ENCODE measurements at places on chromosomes 13 and 19. TPM values are rescaled to one million over a fixed set of nuclear protein-coding genes. Genes with fewer than 3 reads are reported as not detected.

Gene RXFP2
- not detected for polyA plus RNA-seq

Gene SPTBN4
- 2.0 TPM for polyA plus RNA-seq

Gene LRRC63
- polyA plus RNA-seq = not detected

Gene PIN1
- polyA plus RNA-seq = 90.2 TPM

Gene GRIK5
- 0.68 TPM for polyA plus RNA-seq

Gene GET3
- 62.1 TPM for polyA plus RNA-seq

Gene BEST2
- polyA plus RNA-seq = 0.10 TPM

Gene ELF1
- polyA plus RNA-seq = 38.0 TPM

Gene TNFSF13B
- 6.9 TPM for polyA plus RNA-seq

Gene GPR18
- 0.54 TPM for polyA plus RNA-seq

Gene KLK15
- 0.24 TPM for polyA plus RNA-seq

Gene TMEM255B
- 9.3 TPM for polyA plus RNA-seq

Gene SIAH3
- 0.01 TPM for polyA plus RNA-seq

DNA sequence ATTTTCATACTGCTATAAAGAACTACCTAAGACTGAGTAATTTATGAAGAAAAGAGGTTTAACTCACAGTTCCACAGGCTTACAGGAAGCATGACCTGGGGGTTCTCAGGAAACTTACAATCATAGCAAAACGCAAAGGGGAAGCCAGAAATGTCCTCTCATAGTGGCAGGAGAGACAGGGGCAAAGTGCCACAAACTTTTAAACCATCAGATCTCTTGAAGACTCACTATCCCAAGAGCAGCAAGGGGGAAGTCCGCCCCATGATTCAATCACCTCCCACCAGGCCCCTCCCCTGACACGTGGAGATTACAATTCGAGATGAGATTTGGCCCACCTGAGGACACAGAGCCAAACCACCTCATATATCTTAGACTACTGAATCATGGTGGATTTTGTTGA is 198.7 kb downstream of the KCTD12 start:
- DNase-seq = no peak

- DNase-seq = no peak
Measured at GRCh38 chr19:38728752-38729541, 15.3 kb downstream of the CAPN12 start.

DNA sequence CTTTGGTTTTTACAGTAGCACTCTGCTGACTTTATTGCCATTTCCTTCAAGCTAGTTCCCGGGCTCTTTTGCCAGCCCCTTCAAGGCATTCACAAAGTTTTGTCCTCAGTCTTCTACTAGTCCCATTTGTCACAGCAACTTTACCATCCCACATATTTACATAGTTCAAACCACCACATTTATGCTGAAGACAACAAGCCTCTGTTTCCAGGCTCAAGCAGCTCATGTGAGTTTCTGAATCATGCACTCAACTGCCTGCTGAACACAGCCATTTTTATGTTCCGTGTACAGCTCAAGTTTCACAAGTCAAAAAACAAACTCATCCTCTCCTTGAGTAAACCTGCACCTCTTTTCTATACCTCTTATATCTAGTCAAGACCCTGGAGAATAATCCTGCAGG is 977.0 kb upstream of the SLC10A2 start:
- no peak for DNase-seq

- DNase-seq = no peak
Measured at GRCh38 chr19:29922972-29923371, 19.1 kb upstream of the URI1 start.

- no peak for DNase-seq
Measured at GRCh38 chr13:39284801-39285388, 246.6 kb downstream of the NHLRC3 start.

DNA sequence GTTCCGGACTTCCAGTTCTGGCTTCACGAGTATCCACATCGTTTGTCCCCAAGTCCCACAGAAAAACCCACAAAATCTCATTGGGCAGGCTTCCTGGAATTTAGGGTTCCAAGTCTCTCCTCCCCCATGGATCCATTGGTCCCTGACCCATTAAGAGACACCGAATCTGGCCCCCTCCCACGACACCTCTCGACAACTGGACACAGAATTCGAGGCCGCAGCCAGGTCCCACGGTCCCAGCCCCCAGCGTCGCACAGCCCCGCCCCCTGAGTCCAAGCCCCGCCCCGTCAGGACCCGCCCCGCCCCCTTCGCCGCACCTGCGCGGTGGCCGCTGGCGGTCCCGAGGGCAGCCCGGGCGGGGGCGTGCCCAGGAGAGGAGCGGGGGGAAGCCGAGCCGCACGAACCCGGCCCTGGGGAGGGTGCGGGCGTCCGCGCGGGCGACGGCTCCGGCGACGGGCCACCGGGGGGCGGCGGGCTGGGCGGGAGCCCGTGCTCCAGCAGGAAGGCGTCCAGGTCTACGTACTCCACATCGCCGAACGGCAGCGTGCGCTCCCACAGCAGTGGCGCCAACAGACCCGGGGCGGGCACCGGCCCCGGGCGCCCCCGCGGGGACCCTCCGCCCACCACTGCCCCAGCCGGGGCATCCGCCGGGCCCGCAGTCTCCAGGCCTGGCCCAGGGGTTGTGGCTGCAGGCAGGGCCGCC is 1.8 kb downstream of the DBP start:
- DNase-seq = peak; percentile 83

GRCh38 chr13:108760129-108760528 is 130.7 kb downstream of the MYO16 start:
- DNase-seq = no peak

DNA sequence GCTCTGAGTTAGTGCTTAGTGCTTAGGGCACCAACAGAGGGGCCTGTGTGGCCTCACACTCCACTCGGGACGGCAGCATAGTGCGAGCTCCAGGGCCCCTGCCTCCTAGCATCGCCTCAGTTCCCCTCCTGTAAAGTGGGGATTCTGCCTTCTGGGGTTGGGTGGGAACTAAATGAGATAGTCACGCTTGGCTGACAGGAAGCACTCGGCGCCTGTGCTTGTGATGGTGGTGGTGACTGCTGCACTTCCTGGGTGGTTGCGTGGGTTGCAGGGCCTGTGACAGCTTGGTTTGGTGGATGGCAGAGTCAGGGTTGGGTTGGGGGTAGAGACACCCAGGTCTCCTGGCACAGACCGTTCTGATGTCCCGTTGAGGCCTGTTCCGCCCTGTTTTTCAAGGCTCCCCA is 7.7 kb downstream of the PLEKHF1 start:
- no peak for DNase-seq

GRCh38 chr13:46631179-46631542 is 78.2 kb downstream of the LRCH1 start:
- DNase-seq = no peak

GRCh38 chr19:17184371-17184841 is 30.8 kb upstream of the USE1 start:
- DNase-seq = peak; percentile 57

DNA sequence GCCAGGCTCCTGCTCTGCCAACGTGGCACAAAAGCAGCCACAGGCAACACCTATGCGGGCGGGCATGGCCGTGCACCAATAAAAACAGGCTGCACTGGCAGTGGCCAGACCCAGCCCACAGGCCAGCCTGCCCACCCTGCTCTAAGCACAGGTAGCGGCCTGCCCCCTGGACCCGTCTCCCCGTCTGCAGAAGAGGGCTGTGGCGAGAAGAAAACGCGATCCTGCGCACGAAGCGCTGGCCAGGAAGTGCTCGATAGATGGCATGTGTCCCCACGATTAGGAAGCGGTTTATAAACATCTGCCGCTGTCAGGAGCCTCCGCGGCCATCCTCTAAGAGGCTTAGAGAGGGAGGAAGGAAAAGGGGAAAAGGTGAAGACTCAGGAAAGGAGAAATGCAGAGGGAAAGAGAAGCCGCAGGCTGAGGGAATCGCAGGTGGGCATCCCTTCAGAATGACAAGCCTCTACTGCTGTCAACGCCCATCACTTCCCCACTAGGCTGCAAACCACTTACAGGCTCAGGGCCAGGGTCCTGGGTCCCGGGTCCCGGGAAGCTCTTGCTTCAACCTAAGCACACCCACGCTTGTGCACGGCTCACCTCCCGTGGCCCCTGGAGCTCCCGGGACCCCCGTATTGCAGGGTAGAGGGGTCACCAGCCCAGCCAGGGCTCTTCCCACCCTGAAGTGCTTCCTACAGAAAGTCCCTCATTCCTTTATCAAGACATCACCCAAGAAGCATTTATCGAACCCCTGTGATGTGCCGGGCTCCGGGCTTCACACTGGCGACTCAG is 10.5 kb downstream of the MLLT1 start:
- DNase-seq = no peak

- no peak for DNase-seq
Measured at GRCh38 chr13:77728265-77729125, 31.0 kb downstream of the SLAIN1 start.

- DNase-seq = peak; percentile 20
Measured at GRCh38 chr13:73520566-73521289, 461.9 kb downstream of the KLF5 start.

- DNase-seq = peak; percentile 53
Measured at GRCh38 chr19:34096020-34096915, 76.0 kb upstream of the LSM14A start.

- DNase-seq = no peak
Measured at GRCh38 chr19:5206751-5207075, 133.9 kb downstream of the PTPRS start.

DNA sequence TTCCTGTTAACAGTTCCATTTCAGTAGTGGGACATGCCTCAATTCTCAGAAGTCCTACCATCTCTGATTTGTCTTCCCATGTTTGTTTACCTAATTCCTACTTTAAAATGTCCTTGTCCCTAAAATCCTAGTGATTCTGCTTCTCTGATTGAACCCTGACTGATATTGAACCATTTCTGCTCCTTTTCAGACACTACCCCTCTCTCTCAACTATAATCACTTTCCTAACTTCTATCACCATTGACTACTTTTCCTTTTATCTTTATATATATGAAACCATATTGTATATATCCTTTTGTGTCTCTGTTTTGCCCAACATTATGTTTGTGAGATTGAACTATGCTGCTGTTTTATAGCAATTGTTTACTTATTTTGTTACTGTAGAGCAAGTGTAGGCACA is 15.6 kb upstream of the ZNF227 start:
- no peak for DNase-seq

GRCh38 chr19:4597278-4597974 is 37.9 kb upstream of the SEMA6B start:
- no peak for DNase-seq

GRCh38 chr19:4913996-4914735 is 4.9 kb downstream of the UHRF1 start:
- DNase-seq = peak; percentile 13

DNA sequence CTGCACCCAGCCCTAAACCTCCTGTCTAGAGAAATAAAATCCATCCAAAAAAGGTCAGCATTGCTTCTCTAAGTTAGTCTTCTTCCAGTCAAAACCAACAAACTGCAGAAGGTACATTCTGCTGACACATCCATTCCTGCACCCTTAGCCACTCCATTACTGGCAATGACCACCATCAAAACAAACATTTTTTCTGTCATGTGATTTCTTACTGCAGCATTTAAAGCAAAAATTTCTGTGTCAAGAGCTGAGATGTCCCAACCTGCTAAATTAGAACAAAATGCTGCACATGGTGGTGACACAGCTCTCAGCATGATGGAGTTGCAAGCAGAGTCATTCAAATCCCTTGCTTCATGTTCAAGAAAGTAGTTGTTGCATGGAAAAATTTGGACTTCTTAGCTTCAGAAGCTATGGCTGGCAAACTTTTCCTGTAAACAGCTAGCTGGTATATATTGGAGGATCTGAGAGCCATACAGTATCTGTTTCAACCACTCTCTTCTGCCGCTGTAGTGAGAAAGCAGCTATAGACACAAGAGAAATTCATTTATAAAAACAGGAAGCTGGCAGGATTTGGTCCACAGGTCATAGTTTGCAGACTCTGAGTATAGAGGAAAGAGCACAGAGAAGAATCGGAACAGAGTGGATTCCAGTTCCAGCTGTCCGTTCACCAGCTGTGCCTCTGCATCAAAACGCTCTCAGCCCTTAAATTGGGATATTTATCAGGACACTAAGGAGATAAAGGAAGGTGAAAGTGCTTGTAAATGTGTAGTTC is 17.4 kb downstream of the RUBCNL start:
- DNase-seq = no peak

GRCh38 chr13:41133951-41134350 is 1.3 kb upstream of the KBTBD6 start:
- no peak for DNase-seq

DNA sequence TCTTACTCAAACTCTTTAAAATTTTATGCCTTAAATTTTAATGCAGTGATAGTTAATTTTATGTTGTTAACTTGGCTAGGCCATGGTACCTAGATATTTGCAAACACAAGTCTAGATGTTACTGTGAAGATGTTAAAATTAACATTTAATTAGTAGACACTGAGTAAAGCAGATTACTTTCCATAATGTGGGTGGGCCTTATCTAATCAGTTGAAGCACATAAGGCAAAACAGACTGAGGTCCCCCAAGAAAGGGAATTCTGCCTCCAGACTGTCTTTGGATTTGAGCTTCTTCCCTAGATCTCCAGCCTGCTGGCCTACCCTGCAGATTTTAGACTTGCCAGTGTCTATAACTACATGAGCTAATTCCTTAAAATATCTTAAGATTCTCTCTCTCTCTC is 294.0 kb downstream of the ENOX1 start:
- no peak for DNase-seq

DNA sequence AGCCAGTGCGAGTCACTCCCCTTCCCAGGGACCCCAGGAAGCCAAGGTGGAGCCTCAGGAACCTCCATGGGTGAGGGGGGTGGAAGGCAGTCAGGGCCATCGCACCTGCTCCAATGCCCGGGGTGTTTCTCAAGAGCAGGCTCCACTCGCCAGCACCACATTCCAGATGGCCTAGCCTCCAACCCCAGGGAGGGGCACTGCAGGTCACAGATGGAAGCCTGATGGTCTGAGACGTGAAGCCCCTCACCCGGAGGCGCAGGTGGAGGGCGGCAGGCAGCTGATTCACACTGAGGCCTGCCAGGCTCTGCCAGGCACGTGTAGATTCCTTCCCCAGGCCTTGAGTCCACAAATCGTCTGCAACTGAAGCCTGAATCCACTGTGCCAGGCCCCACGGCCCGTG is 23.0 kb upstream of the ISYNA1 start:
- no peak for DNase-seq

DNA sequence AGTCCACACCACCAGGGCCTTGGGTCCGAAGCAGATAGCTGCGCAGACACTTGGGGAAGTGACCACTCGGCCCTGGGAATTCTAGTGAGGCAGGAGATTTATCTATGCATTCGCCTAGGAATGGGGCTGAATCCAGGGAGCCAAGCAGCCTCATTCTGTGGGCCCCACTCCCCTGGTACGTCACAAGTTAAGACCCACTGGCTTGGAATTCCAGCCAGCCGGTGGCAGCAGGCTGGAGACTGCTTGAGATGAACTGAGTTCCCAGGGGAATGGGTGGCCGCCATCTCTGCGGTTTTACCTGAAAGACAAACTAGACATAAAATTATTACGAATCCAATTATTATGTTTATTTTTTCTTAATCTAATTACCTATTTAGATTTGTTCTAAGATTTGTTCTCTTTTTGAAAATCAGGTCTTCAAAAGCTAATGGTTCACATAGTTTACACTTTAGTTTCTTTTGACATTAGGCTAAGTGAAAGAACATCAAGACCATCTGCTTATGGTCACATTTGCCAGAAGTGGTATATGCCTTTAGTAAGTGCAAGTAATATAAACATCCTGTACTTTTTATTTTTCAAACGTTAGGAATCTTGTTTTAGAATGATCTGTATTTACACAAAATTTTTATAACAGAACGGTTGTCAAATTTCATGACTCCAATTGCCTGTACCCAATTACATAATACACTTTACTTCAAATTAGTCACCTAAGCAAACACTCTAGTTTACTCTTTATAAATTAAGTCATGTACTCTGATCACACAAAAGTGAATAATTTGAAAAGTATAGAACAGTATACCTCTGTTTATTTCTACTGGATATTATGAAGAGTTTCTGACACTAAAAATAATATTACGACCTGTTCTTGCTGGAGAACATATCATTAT is 74.4 kb downstream of the SLITRK6 start:
- DNase-seq = no peak

- DNase-seq = no peak
Measured at GRCh38 chr13:23987331-23987894, 90.1 kb upstream of the C1QTNF9B start.
